Thymus (tissue), 14 donors: ENCODE measurements at places on chromosomes 3 and 15. TPM values are rescaled to one million over a fixed set of nuclear protein-coding genes. Genes with fewer than 3 reads are reported as not detected.

DNA sequence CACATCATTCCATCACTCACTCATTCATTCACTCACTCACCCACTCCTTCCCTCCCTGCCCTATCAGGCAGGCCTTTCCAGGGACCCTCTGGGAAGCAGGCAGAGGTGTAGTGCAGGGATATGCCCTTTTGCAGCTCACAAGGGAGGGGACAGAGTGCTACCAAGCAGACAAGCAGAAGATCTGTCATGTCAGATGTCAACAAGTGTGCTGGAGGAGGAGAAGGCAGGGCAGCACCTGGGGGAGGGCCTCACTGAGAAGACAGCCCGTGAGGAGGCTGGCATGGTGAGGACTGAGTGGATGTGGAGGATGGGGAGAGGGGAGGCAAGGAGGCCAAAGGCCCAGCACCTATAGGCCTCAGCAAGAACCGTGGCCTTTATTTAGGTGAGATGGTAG is 15.3 kb downstream of the ABTB1 start:
- DNase-seq: no peak

GRCh38 chr15:55226127-55226526 is 29.4 kb upstream of the RSL24D1 start:
- no peak for DNase-seq

DNA sequence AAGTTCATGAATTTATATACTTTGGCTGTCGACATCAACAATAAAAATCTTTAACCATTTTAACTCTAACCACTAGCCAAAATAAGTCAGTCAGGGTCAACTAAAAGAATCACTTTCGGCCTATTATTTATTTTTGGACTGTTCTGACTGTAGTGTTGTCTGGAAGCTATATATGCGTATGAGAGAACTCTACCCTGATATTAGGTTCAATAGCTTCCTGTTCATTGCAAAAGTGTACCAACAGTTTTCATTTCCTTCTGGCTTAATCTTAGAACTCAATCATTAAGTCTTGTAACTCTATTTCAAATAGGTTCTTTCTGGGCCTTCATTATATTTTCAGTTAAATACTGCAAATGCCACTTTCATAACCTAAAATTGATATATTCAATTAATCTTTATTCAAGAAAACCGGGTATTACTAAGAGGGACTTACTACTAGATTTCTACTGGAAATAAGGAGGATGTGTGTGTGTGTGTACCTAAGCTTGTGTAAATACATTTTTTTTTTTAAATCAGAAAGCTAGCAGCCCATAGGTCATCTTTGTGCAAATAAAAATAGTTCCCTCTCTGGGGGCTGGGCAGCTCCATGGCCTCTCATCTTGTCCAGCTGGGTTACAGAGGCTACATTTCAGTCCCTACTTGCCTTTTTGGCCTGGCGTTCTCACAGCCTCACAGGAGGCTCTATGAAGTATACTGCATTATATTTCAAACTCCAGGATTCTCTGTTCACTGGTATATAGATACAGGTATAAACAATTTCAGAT is 5.8 kb downstream of the SERPINI2 start:
- no peak for DNase-seq

DNA sequence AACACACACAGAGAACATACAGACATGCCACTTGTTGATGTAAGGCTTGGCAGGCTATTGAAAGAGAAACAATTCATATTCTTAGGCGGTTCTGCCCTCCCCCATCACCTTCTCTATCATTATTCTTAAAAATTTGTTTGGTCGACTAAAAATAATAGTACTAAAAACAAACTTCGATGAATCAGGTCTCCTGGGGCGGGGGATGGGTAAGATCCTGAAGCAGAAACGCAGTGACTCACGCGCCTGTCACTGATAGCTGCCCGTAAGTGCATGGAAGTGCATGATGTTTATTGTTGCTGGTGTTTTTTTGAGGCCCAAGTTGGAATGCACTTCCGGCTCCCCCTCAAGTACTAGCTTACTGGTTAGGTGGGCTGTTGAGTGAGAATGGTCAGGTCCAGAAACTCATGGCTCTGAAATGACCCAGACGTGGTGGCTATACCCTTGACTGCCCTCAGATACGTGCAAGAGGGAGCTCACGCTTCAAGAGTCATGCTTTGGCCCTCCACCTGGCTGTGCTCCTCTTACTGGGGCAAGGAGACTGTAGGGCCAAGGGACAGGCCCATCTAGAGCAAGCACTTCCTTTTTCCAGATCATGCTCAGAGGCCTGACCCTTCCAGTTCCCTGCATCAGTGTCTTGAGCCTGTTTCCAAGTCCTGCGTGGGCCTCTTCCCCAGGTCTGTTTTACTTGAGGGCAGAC is 10.9 kb downstream of the SMAD3 start:
- DNase-seq: no peak

DNA sequence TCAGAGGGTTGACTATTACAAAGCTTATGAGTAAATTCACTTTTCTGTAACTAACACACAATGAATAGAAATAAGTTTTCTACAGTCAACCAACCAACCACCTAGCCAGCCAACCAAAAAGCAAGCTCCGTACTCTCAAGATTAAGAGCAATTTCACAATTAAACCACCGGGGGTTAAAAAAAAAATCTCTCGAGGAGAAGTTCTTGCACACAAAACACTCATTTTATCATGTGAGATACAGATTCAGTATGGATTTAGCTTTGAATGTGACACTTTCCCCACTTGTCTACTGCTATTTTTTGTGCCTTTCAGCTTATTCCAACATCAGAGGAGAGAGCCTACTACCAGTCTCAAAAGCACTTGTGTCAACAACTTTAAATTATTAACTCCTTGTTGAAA is 135.3 kb downstream of the SV2B start:
- no peak for DNase-seq

- peak; percentile 64 for DNase-seq
Measured at GRCh38 chr15:40930430-40931299, 1.5 kb downstream of the DLL4 start.

DNA sequence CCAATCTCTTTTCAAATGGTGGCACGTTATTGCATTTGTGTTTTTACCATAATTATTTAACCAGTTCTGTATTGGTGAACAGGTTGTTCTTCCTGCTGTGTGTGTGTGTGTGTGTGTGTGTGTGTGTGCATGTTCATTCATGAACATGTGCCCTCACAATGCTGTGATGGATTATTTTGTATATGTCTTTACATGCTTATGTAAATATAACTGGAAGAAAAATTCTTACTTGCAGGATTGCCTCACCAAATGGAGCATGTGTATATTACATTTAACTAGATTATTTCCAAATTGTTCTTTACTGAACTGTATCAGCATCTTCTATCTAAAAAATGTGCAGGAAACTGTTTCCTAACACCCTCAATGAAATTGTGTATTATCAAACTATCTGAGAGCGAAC is 175.2 kb upstream of the ZPLD1 start:
- no peak for DNase-seq

GRCh38 chr15:91704343-91704742 is 149.2 kb upstream of the SLCO3A1 start:
- no peak for DNase-seq

GRCh38 chr3:195178124-195178910 is 92.6 kb downstream of the XXYLT1 start:
- no peak for DNase-seq

GRCh38 chr3:103685939-103686338 is 1251.1 kb downstream of the ZPLD1 start:
- no peak for DNase-seq

DNA sequence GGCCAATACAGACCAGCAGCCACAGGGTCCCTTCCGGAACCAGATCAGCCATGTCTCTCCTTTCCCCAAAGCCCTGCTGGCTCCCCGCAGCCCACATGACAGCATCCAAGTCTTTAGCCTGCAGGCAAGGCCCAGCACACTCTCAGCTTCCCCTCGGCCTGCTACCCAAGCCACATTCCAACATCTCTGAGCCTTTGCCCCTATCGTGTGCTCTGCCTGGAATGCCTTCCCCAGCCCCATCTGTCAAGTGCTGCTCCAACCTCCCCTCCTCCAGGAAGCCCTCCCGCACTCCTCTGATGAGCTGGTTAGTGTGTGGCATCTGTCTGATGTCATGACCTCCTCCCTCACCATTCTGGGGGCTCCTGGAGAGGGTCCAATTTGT is 8.5 kb downstream of the PLXND1 start:
- DNase-seq: no peak

GRCh38 chr3:192063570-192063969 is 602.6 kb downstream of the PYDC2 start:
- DNase-seq: no peak

DNA sequence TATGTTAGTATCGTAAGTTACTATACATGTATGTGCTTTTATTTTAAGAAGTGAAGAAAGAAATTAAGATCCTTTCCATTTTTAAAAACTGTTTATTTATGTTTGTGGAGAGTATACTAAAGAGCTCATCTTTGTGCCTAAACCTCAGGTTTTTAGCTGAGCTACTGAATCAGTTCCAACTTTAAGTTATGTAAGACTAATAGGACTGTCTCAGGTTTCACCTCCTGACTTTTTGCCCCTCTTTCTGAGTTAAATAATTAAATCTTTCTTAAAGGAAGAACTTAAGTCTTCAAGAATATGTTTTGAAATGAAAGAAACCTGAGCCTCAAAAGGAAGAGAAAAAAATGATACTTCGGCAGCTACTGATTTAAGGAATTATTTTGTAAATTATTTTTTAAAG is 2.6 kb downstream of the SLMAP start:
- no peak for DNase-seq

DNA sequence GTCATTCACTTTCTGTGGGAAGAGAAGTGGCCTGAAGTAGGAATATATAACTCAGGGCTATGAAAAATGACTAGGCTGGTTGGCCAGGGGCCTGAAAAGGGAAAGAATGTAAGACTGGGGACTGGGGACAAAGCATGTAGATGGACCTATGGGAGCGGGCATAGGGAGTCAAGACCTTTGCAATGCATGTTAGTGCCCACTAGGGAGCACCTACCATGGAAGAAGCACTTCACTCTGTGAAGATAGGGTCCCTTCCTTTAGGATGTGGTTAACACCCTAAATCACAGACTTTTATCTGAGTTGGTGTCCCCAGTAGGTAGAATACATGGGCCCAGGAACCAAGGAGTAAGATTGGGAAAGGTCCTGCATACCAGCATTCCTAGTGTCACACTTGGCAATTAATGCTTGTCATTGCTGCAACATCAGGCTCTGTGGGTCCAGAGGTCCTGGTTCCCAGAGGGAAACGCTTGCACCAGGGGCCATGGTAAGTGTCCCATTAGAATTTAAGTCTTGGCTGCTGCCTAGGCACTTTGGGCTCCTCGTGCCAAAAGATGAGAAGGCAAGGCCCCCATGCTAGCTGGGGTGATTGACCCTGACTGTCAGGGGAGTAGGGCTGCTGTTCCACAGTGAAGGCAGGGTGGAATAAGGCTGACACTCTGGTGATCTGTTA is 79.6 kb downstream of the CRYGS start:
- no peak for DNase-seq

DNA sequence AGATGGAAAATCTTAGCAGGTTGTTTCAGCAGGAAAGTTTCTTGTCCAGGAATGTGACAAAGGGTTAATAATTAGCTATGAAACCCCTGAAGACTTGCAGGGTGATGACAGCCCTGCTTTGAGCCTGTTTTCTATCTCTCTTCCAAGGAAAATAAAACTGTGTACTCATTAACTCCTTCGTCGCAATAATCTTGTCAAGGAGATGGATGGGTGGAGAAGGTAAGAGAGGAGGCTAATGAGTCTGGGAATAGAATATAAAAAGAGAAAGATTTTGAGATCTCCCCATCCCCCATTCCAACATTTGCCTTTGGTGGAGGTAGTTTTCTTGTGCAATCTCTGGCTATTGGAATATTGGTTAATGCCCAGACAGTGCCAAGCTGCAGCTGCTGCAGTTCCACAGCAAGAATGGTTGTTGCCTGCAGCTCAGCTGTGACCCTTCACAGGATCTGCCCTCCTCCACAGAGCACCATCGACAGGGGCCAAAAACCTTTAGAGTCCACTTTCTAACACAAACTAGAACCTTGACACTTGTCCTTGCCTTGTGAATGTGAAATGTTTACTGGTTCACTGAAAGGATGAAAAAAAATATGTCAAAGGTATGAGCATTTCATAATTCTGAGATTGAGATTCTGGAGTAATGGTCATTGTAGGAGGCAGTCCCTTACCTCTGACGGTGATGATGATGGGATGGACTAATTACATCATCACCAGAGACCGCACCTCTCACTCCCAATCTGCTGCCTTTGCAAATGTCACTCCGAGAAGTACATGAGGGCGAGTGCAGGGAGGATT is 4.2 kb upstream of the LRIG1 start:
- no peak for DNase-seq

DNA sequence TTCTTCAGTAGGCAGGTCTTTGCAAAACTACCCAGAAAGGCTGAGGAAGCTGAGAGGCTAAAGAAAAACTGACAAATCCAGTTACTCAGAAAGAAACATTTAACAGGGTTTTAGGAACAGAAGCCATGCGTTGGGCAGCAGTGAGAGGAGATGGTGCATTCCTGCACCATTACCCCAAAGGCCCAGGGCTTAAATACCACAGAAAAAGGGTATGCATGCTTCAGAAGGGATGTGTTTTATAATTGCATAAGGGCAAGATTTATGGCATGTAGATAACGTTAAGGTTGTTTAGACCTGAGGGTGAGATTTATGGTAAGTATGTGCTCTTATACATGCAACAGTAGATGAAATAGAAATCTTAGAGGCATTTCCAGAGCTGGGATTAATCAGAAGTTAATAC is 10.0 kb downstream of the C3orf52 start:
- DNase-seq: no peak

GRCh38 chr3:173785004-173785403 is 387.5 kb downstream of the NLGN1 start:
- DNase-seq: no peak

GRCh38 chr3:150840802-150841515 is 64.3 kb downstream of the MINDY4B start:
- peak; percentile 11 for DNase-seq

GRCh38 chr3:36399933-36400332 is 19.6 kb downstream of the STAC start:
- no peak for DNase-seq

DNA sequence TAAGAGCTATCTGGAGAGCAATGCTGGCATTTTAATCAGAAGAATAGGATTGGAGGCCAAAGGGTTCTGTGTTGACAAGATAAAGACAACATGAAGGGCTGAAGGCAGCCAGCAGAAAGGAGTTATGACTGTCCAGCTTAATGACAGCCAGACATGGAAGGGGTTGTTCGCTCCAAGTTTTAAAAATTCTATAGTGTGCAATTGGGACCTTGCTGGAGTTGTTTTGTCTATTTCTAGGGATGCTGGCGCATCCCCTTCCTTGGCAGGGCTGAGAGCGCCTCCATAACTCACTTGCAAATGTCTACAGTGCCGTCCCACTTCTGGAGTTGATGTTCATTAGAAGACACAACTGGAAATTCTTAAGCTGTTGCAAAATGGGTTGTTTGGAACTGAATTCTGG is 200.7 kb downstream of the TLE3 start:
- no peak for DNase-seq

Gene CKMT1A
- polyA plus RNA-seq: 0.23 TPM

Gene CCDC54
- polyA plus RNA-seq: not detected

Gene POPDC2
- 8.4 TPM for polyA plus RNA-seq

Gene THAP10
- polyA plus RNA-seq: 1.6 TPM

Gene PRR23E
- not detected for polyA plus RNA-seq

Gene MKRN2OS
- 0.78 TPM for polyA plus RNA-seq

Gene DUOXA2
- 0.23 TPM for polyA plus RNA-seq

Gene EIF5A2
- 2.9 TPM for polyA plus RNA-seq

Gene CACNA1D
- 0.57 TPM for polyA plus RNA-seq

Gene ACP3
- 2.5 TPM for polyA plus RNA-seq

Gene ALDH1A3
- 7.8 TPM for polyA plus RNA-seq

Gene FRMD4B
- 12.8 TPM for polyA plus RNA-seq

Gene CACNA2D2
- 1.5 TPM for polyA plus RNA-seq

Gene LSAMP
- polyA plus RNA-seq: 0.71 TPM
